ENCODE measurements at places on chromosomes 1 and 21.

- DNase-seq, result peak; percentile 61
These were observed 27.4 kb upstream of the CTPS1 start for GRCh38 chr1:40951943-40952743.

DNA sequence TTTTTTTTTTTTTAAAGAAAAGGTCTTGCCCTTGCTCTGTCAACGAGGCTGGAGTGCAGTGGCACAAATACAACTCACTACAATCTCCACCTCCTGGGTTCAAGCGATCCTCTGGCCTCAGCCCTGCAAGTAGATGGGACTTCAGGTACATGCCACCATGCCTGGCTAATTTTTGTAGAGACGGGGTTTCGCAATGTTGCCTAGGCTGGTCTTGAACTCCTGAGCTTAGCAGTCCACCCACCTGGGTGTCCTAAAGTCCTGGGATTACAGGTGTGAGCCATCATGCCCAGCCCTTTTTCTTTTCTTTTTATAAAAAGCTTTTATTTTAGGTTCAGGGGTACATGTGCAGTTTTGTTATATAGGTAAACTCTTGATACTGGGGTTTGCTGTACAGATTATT, 47.2 kb downstream of the TLR5 start:
- no peak for DNase-seq

DNA sequence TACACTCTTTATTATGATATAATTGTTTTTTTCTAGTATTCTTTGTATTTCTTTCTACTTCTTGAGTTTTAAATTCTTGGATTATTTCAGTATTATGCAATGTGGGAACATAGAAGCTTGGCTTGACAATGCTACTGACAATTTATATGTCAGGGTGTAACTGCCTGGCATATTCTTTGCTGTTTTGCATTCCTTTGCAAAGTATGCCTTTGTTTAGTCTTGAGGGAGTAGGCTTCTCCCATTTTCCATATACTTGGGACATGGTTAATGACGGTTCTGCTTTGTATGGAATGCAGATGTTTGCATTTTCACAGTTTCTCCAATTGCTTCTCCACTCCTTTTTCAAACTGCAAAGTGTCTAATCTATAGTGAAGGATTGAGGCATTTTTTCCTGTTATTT, 109.8 kb downstream of the HMCN1 start:
- DNase-seq, result no peak

GRCh38 chr1:229570891-229571516, 12.5 kb upstream of the ABCB10 start:
- DNase-seq, result no peak

GRCh38 chr1:185541871-185542301, 192.3 kb upstream of the HMCN1 start:
- DNase-seq, result no peak

DNA sequence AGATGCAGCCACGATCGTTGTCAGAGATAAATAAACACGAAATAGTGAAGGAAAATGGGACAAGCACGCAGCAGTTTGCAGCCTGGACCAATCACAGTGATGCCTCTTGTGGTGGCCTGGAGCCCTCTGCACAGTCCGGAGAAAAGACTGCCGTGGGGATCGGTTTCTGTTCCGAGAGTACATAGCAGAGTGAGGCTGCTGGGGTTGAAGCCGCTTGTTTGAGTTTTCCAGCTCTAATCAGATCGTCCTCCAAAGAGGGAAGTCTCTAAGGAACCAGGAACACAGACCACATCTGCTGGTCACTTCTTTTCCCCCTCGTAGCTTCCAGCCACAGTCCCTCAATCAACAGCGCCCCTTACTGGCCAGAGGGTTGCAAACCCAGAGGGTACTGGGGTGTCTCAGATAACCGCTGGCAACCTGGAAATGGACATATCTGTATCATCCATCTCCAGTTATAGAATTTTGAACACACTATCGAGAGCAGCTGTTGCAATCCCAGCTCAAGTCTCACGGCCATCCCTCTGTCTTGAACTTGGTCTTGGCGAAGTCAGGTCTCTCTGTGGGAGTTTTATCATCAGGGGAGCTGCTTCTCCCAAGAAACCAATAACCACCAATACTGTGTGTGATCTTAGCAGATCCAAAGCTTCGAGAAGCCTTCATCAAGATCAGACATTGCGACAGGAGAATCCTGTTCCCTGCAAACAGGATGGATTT, 57.4 kb downstream of the OLIG1 start:
- DNase-seq, result peak; percentile 86

DNA sequence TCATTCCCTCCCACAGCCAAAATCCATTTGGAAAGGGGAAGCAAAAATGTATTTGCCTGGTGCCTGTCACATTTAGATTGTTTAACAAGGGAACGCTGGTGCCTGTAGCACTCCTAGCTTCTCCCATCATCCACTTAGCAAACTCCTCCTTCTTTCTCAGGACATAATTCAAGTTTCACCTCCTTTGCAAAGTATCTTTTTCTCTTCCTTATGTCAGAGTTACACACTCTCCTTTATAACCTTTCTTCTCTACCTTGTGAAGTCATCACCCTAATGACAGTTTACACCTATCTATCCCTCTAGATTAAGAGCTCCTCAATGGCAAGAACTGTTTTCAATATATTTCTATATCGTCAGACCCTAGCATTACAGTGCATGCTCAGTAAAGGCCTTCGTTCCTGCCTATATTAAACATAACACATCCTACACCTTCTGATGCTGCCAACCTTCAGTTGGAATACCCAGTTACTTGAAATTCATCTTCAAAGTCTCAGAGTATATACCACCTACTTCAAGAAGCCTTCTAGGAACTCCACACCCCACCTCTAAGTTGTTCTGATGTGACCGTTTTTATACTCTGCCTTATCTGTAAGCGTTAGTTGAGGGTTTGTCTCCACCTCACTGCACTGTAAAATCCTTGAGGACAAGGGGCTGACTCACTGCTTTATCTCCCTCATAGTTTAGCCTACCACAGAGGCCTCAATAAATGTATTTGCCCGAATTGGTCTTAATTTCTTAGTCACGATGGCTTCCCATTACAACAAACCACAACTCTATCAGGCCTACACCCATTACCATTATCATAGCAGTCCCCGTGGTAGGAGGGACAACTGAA, 1.0 kb upstream of the EPS15 start:
- peak; percentile 98 for DNase-seq

GRCh38 chr1:159092036-159092760, 15.6 kb upstream of the AIM2 start:
- peak; percentile 75 for DNase-seq

- DNase-seq, result peak; percentile 100
These were observed 5.7 kb downstream of the ARHGEF19 start for GRCh38 chr1:16206547-16207317.
